ENCODE measurements at places on chromosomes 16 and 17.
A peak's percentile ranks its signal among the peaks of the same experiment; 100 is the strongest.

DNA sequence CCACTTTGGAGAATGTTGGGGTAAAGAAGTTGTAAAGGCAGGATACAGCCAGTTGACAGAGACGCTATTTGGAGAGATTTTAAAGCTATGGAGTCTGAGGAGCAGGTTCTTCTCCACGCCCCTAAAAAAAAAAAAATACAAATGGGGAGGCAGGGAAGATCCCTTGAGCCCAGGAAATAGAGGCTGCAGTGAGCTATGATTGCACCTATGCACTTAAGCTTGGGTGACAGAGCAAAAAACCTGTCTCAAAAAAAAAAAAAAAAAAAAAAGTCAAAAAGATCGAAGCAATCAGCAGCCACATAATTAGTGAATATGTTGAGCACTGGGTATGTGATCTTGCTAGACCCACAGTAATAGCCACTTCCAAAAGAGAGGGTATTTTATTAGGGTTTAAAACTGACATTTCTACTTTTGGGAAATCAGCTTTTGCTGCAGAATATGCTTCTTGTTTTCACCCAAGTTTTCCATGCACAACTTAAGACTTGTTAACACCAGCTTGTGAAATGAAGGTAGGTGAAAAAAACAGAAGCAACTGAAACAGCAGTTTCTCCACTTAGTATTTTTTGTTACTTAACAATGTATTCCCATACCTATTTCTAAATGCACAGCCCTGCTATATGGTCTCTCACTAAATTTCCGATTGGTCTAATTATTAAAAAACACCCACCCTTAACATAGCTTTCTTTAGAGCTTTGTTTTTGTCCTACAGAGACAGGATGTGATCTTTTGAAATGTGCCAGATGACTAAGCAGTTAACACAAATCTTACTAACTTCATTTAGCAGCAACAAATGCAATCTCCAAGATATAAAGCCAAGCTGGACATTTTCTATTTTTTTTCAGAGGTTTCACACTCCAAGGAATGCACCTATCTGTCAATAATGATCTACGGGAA, 2.5 kb upstream of the ARL6IP1 start:
- no peak for DNase-seq

- DNase-seq = no peak
Observed at GRCh38 chr17:77834170-77835115, 124.1 kb upstream of the TNRC6C start.

DNA sequence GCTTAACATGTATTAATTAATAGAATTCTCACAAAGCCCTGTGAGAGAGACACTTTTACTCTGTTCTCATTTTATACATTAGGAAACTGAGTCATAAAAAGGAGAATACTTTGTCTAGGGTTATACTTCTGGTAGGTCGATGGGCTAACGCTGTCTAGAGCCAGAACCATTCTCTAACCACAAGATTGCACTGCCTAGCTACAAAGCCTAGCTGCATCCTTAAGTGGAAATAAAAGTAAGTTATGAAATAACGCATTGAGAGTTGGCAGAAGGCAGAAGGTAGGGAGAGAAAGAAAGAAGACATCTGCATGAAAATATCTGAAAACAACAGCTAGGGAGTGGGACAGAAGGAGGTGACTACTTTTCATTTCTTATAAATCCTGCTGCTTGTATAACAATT, 33.2 kb downstream of the IRX6 start:
- no peak for DNase-seq

- no peak for DNase-seq
Observed at GRCh38 chr17:66177048-66177447, 14.9 kb downstream of the CEP112 start.

DNA sequence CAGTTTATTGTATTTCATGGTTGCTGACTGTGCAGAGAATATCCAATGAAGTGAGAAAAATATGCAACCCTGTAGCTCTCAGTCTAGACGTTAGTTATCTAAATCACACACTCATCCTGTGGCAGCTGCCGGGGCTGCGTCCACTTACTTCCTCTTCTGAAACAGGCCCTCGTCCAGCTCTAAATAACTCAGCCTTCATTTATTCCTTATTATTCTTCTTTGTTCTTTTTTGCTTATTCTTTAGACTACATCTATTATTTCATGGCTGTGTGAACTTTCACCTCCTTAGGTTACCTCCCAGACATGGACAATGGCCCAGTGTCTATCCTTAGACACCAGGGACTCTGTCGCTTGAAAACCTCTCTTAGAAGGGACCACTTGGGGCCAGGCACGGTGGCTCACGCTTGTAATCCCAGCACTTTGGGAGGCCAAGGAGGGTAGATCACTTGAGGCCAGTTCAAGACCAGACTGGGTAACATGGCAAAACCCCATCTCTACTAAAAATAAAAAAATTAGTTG, 3.4 kb upstream of the THUMPD1 start:
- DNase-seq = no peak

DNA sequence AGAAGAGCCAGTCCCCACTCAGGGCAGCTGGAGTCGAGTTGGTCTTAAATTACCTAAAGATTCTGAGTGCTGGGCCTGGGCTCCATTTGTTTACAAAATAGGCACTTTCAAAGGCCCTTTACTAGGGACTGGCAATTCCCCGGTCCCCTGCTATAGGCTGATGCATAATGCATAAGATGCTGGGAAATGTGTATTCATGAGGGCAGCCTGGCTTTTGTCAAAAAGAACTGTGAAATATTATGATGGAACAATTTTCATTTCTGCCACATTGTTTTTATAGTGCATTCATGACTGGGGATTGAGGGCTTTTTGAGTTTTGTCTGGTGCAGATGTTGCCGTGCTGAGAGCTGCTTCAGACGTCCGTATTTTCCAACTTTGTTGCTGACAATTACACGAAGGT, 617.0 kb upstream of the CDH5 start:
- DNase-seq = no peak

- DNase-seq = no peak
Observed at GRCh38 chr16:58037365-58038057, 12.0 kb downstream of the MMP15 start.

GRCh38 chr16:53235851-53236250, 181.1 kb downstream of the CHD9 start:
- DNase-seq = no peak

- no peak for DNase-seq
Observed at GRCh38 chr17:77437017-77437416, 296.2 kb downstream of the SEC14L1 start.

DNA sequence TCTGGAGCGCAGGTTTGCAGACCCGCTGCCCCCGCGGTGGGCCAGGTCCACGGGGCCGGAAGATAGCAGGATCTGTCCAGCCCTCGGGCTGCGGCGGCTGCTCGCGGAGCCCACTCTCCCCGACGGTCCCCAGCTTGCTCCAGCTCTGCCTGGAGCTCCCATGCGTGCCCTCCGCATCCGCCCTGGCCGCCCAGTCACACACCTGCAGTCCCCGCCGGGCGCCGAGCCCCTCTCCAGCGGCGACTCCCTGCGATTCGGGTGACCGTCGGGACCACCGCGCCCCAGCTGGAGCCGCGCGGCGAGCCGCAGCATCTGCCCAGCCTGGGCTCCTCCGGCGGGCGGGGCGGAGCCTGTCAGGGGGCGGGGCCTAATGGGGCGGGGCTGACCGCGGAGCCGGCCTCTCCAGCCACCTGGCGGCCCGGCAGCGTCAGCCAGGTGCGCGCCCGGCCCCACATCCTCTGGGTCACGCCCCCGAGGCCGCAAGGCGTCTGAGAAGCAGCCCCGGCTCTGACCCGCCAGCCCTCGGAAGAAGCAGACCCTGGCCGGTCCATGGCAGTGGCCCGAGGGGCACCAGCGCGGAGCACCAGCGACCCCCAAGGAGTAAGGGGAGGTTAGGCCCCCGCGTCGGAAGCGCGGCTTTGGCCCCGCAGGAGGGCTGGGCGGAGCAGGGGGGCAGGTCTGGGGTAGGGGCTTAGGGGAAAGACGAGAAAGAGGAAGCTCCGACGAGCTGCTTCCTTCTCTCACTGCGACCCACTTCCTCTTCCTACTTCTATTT, at the start of gene PIK3R5:
Gene PIK3R5 (minus strand): TSS at position 314 of the 775 bp plus-strand sequence. CDS start 54,213 bp downstream, outside the sequence.
- peak; percentile 72 for DNase-seq

GRCh38 chr16:57009643-57010170, 20.4 kb downstream of the NLRC5 start:
- DNase-seq = no peak

DNA sequence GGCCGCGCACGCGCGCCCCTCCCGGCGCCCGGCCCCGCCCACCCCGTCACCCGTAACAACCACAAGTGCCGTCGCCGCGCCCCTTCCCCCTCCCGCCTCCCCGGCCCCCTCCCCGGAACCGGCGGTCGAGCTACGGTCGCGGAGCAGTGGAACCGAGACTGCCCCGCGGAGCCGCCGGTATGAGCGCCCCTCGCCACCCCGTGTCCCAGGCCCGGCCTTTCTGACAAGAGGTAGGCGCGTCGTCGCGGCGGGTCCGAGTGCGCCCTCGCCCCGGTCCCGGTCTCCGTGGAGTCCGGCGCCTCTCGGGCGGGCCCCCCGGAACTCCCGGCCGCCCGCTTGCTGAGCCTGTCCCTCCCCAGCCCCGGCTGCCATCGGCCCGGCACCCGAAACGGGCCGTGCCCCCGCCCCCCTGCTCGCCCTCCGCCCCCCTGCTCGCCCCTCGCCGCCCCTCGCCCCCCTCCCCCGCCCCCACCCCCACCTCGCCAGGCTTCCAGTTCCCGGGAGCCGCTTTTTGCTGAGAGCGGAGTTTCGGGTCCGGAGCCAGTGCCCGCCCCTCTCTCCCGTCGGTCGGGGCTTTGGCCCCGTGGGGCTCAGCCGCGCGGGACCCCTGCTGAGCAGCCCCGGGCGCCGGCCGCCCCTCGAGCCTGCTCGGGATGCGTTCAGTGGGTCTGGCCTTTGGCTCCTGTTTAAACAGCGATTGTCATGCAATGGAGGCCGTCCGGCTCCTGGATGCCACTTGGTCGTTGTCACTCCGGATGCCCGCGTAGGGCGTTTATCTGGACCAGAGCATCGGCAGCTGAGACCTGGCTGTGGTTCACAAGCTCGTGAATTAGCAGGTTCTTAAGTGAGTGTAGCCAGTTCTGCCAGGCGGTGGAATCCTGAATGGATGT, at the start of gene SEC14L1:
Gene SEC14L1 (plus strand): TSS at position 92 of the 890 bp plus-strand sequence. CDS start 2,628 bp downstream, outside the sequence.
- DNase-seq = peak; percentile 47

DNA sequence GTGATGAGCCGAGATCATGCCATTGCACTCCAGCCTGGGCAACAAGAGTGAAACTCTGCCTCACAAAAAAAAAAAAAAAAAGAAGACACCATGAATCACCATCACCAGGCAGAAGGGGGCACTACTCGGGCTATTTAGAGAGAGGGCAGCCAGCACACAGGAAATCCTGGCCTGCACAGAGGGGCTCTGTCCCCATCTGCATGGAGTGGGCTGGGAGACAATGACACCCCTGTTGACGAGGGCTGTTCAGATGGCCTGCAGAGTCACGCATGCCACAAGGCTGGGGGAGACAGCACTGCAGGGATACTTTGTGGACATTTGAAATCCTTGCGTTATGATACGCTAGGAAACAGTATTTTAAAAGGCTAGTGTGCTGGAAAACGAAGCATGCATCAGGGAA, 48.3 kb downstream of the CUEDC1 start:
- DNase-seq = no peak

Measured in naive thymus-derived CD4-positive, alpha-beta T cell (primary cell).